ENCODE measurements at places on chromosomes 5 and 9.

GRCh38 chr9:112184221-112184620 lies 9.1 kb upstream of the SUSD1 start:
- DNase-seq, result no peak

- no peak for DNase-seq
Observed at GRCh38 chr9:99561509-99561917, 260.2 kb upstream of the NR4A3 start.

DNA sequence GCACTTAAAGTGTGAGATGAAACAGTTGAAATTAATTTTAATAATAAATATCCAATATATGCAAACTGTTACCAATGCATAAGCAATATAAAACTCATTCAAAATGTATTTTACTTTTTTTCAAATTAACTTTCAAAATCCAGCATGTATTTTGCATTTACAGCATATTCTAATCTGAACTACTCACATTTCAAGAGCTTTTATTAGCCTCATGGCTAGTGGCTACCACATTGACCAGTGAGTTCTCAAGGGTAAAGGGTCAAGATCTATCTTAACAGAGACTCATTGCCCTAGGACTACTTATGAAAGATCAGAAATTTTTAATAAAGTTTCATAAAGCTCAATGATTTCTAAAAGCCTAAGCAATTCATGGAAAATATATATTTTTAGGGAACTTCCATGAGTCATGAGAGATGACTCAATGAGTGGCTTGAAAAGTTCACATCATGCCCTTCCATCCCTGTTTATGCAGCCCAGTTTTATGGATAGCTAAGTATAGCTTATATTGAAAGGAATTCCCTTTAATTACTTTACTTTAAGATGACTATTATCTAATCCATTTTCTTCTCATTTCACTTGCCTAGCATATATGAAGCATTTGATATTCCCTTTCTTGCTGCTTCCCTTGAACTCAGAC lies 608.6 kb downstream of the SLCO4C1 start:
- no peak for DNase-seq

DNA sequence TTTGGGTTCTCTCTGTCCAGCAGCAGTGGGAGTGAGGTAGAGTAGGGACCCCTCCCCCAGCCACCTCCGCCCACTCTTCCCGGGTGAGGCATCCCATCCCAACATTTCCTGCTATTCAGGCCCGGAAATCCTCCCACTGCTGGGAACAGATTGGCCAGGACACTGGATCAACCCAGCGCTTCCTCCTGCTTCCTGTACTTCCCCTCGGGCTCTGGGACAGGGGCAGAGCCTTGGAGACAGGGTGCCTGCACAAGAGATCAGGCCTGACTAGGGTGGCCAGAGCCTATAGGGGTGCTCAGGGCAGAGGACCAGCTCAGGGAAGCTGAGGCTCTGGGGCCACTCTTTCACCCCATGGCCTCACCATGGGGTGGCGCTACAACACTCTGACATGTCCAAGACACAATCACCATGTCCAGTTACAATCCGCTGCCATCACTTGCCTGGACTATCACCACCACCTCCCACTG lies 14.5 kb downstream of the SH2D3C start:
- no peak for DNase-seq

GRCh38 chr9:80691229-80691628 lies 998.1 kb downstream of the TLE1 start:
- DNase-seq, result no peak

GRCh38 chr9:113665064-113665463 lies 201.5 kb downstream of the RGS3 start:
- DNase-seq, result no peak

- DNase-seq, result no peak
Observed at GRCh38 chr5:14475045-14475444, 106.5 kb upstream of the OTULINL start.

All from stimulated activated CD4-positive, alpha-beta T cell treated with anti-CD3 and anti-CD28 coated beads, Interleukin-4, amount 100 ng/mL, for 48 hours (primary cell).